ENCODE measurements at places on chromosomes 12 and 14.

DNA sequence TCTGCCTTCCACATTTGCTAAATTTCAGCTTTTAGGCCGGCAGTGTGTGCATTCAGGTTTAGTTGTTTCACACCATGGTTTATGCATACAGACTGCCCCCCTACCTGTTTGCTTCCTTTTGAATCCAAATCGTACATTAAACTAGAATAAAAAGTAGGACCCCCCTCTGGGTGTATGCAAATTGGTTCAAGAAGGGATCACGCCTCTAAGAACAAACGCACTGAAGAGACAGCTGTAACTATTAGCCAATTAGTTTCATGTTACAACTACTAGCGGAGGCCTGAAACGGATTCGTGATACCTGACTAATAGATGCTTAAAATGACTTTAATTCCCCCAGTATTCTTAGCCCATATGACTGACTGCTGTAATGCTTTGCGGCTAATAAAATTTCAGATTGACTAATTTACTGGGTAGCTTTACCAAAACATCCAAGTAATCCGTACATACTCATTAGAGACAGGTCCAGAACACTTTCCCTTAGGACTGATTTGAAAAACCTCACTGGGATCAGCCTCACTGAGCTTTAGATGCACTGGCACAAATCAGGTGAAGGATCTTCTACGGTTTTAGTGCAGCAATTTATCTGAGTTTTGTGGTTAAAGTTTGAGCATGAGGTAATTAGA lies 411.8 kb downstream of the NPAS3 start:
- DNase-seq: no peak

DNA sequence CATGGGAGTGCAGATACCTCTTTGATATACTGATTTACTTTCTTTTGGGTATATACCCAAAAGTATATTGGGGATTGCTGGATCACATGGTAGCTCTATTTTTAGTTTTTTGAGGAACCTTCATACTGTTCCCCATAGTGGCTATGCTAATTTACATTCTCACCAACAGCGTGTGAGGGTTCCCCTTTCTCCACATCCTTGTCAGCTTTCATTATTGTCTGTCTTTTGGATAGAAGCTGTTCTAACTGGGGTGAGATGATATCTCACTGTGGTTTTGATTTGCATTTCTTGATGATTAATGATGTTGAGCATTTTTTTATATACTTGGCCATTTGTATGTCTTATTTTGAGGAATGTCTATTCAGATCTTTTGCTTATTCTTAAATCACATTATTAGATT lies 44.1 kb upstream of the JDP2 start:
- no peak for DNase-seq

DNA sequence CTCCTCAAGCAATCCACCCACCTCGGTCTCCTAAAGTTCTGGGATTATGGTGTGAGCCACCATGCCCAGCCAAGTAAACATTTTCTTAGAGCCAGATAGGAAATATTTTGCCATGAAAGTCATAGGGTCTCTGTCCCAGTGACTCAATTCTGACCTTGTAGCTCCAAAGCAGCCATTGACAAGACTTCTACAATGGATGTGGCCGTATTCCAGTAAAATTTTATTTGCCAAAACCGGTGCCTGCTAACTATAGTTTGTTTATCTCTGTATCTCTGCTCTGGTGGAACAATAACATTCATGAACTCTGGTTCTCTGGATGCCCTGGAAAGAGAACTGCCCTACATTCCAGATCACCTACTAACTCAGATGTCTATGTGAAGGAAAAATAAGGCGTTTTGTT lies 54.6 kb upstream of the USP44 start:
- no peak for DNase-seq

DNA sequence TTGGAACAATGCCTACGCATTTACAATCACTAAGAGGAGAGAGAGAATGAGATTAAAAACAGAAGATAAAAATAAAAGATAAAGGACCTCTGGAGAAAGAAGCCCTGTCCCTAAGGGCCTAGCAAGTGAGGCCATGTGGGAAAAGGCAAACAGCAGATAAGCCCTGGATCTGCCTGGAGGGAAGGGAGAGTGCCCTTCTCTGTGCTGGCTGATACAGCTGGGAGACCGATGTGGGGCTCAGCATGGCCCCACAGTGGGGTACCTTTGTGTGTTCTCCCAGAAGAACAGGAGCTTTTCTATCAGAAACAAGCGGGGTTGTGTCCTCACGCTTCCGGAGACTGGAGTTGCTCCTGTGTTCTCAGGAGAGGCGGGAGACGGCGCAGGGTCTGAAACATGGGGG lies 59.9 kb downstream of the TMCC3 start:
- DNase-seq: no peak

GRCh38 chr12:106841510-106842302 lies 67.2 kb downstream of the RIC8B start:
- no peak for DNase-seq

GRCh38 chr14:77931441-77931840 lies 131.5 kb downstream of the ADCK1 start:
- no peak for DNase-seq

GRCh38 chr14:32312010-32312331 lies 17.1 kb upstream of the AKAP6 start:
- no peak for DNase-seq

- no peak for DNase-seq
Measured at GRCh38 chr14:71029236-71029781, 122.0 kb downstream of the PCNX1 start.

DNA sequence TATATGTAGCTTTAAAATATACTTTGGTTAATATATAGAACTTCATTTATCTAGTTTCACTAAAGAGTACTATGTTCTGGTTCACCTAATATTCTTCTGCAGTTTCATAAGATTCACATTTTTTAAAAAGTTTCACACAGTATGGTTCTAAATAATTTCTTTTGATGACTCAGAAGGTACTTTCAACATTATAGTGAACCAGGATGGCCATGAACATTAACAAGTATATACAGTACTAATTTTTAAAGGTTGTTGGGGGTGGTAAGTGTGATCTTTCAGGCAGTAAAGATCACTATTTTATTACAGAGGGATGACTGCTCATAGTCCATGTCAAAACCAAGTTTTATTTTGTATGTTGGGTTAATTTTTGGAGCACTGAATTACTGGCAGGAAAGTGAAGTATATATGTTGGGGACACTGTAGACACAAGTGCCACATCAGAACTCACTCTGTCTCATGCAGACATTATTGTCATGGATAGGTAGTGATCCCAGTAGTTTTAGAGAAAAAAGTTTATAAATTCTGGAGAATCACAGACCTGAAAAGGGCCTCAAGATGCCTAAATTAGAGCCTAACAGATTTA lies 60.0 kb downstream of the DCAF5 start:
- DNase-seq: no peak

- peak; percentile 86 for DNase-seq
Measured at GRCh38 chr12:53492830-53493609, 6.2 kb downstream of the MAP3K12 start.

- DNase-seq: no peak
Measured at GRCh38 chr12:54571193-54572188, 17.0 kb downstream of the PPP1R1A start.

GRCh38 chr14:69696633-69697557 lies 70.0 kb upstream of the SRSF5 start:
- DNase-seq: no peak

GRCh38 chr14:65495196-65495595 lies 82.7 kb downstream of the FUT8 start:
- no peak for DNase-seq

DNA sequence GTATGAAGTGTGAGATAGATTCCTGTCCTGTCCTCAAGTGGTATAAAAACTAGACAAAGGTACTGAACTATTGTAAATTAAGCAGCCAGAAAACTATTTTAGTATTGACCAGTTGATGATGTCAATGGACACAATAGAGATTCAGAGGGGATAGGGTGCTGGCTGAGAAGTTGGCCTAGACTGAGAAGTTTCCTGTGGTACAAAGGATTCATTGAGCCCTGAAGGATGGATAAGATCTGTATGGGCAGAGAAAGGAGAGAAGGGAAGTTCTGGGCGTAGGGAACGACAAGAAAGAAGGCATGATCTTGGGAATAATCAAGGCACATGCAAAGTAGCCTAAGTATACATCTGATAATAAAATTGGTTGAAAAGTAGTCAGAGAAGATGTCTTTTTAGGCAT lies 44.6 kb downstream of the DAD1 start:
- DNase-seq: no peak

- DNase-seq: no peak
Measured at GRCh38 chr14:95183532-95184412, 26.4 kb upstream of the DICER1 start.

- no peak for DNase-seq
Measured at GRCh38 chr14:60161196-60162107, 3.7 kb downstream of the DHRS7 start.

GRCh38 chr12:18422871-18423270 lies 161.6 kb downstream of the PIK3C2G start:
- no peak for DNase-seq

DNA sequence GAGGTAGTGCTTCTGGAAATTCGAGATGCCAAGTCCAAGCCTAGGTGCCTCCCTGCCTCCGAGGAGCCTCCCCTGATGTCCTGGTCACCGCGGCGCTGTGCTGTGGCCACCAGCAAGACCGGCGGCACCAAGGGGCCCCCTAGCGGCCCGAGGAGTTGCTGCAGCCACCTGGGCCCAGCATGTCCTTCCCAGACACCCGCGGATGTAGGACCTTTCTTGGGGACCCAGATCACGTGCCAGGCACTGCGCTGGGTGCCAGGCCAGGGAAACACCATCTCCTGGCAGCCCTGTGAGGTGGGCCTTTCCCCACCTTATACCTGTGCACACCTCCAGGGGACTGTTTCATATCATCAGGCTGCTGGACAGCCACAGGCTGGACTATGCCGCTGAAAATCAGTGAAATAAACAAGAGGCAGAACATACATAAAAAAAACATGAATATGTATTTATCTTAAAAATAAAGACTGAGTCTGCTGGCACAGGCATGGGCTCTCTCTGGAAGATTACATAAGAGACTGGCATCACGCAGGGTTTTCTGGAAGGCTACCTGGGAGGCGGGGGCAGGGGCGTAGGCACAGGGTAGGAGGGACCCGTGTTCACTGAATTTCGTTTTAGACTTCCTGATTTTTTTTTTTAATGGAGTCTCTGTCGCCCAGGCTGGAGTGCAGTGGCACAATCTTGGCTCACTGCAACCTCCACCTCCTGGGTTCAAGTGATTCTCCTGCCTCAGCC lies 15.9 kb upstream of the HHIPL1 start:
- DNase-seq: peak; percentile 48

DNA sequence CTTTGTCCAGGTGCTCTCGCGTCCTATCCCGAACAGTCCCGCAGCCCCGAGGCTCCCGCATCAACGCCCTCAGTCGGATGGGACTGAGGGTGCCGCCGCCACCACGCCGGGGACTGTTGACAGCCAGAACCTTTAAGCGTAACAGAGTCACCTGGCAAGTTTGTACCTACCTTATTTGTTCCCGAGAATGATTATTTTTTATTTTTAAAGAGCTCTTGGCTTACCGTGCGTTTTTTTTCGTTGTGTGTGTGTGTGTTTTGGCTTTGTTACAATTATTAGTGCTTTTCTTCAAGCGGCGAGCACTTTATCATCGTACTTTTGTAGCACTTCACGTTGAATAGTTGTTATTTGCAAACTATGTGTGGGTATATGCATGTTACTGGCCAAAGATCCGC lies 463 bp downstream of the COA8 start:
- DNase-seq: no peak

DNA sequence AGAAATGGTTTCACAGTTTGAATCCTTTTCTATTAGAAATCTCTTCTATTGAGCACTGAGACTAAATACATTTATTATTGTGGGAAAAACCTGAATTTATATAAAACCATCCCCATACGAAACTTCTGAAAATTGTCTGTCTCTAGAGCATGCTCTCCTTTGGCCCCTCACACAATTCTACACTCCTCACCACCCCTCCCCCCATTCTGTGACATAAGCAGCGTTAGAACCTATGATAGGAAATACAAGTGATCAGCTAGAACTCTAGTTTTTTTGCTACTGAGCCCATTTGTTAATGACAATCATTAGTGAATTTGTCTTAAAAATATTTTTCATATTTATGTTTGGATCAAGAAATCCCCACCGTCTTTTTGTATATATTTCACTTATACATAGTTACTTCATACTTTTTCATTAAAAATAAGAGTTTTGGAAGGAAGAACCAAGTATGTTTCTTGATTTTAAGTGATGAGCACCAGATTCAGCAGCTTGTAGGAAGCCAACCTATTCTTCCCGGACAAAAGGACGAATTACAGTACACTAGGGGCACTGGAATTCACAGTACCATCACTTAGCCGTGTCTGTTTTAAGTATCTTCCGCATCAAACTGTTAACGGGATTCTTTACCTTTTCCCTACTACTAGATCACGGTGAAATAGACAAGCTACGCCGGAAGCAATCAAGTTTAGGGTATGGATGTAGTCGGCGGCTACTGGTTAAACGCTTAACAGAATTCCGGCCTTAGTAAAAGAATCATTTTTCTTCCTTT lies 724 bp downstream of the GTSF1 start:
- no peak for DNase-seq

Data from omental fat pad (tissue), 4 donors.